ENCODE measurements at places on chromosomes 4 and X.

GRCh38 chr4:15779306-15779705 is 1.2 kb downstream of the CD38 start:
- peak; percentile 33 for DNase-seq

- no peak for DNase-seq
Measured at GRCh38 chr4:167114416-167114971, 119.8 kb downstream of the SPOCK3 start.

DNA sequence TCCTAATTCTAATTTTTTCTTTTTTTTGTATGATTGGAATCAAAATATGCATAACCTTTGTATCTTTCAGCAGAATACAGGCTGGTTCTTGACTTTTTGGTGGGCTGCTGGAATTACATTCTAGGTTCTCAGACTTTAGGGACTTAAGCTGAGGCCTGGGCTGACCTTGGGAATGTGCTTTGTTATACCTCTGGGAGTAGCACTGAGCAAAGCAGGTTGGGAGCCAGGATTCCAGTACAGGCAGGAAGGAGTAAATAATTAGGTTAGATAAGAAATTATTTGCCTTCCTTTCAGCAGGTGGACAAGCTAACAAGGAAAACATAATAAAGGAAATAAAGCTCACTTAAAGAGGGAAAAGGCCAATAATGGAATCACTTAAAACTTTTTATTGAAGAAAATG is 49.9 kb upstream of the SLC4A4 start:
- DNase-seq = no peak

- no peak for DNase-seq
Measured at GRCh38 chr4:138611721-138612120, 369.6 kb upstream of the SLC7A11 start.

GRCh38 chr4:54635318-54635717 is 22.4 kb upstream of the KIT start:
- DNase-seq = no peak

- DNase-seq = peak; percentile 48
Measured at GRCh38 chr4:86452924-86453531, 93.2 kb upstream of the MAPK10 start.

DNA sequence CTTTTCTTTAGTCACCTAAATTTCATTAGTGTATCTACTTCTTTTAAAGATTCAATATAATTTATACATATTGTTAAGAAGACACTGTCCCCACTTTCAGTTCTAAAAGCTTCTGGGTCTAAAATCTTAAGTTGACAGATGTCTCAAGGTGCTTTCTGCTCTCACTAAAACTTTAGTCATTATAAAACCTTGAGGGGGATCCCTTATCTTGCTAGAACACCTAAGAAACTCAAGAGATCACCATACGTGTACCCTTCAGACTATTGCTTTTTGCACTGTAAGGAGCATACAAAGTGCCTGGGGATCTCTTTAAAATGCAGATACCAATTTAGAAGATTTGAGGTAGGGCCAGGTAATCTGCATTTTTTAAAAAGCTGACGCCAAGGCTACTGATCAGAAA is 30.1 kb downstream of the CYBB start:
- DNase-seq = no peak

DNA sequence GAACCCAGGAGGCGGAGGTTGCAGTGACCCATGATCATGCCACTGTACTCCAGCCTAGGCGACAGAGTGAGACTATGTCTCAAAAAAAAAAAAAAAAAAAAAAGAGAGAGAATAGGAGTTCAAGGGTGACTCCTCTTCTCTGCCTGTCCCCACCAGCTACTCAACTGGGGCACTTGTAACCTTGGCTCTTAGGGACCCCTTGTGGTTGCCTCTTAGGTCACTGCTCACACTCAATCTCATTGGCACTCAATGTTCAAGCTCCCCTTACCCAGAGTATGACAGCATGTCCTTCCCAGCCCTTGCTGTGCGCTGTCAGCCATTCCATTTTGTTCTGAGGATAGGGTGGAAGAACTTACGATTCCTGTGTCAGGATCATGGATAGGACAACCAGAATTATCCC is 82.4 kb upstream of the BEND4 start:
- DNase-seq = no peak

Data from NCI-H524 (cell line).